NCI-H2171 (cell line): ENCODE measurements at places on chromosomes 3 and 15.

GRCh38 chr3:47974974-47975470 is 41.2 kb downstream of the MAP4 start:
- no peak for DNase-seq

GRCh38 chr3:5072100-5072816 is 49.8 kb upstream of the ARL8B start:
- no peak for DNase-seq

DNA sequence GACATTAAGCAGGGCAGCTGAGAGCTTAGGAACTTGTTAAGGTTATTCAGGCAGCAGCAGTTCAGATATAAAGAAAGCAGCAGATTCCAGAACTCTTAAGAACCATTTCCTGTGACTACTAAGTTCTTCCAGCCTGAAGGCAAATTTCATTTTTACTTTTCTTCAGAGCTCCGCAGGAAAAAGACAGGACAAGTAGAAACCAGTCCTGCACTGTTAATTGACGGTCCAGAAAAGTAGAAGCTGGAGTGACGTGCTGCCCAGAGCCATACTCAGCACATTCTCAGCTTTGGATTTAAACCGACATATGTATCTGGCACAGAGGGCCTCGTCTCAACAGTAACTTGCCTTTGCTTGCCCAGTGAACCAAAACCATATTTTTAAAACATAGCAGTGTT is 219.4 kb upstream of the STRIT1 start:
- no peak for DNase-seq

- no peak for DNase-seq
Observed at GRCh38 chr15:60093273-60094067, 89.4 kb downstream of the FOXB1 start.

DNA sequence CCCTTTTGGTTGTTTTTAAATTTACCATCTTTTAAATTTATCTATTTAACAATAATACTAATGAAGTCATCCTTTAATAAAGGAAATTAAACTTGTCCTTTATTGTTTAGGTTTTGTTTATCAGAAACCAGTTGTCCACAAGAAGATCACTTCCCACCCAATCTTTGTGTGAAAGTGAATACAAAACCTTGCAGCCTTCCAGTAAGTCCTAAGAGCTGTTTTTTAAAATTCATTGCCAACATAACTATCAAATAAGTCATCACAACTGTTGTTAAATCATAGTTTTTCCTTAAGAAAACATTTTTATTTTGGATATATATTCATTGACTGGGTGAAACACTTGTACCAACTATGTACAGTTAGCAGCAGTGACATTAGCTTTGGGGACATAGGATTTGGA is 59.4 kb downstream of the CALML4 start:
- DNase-seq, result no peak

DNA sequence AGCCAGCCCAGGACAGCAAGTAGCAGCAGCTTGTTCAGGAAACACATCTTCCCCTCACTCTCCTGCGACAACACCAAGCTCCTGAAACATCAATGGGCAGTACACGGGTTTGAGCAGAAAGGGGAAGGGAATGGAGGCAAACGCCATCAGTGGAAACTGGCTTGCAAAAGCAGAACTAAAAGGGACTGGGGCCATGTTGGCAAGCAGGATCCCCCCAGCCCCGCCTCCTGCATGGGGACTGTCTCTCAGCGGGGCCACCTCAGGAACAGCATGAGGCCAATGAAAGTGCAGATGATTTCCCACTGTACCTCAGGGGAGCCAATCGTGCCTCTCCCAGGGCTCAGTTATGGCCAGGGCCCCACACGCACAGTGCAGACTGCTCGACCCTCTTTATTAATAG is 6.8 kb downstream of the CDAN1 start:
- DNase-seq, result no peak

GRCh38 chr3:69817988-69818387 is 78.7 kb downstream of the MITF start:
- no peak for DNase-seq

DNA sequence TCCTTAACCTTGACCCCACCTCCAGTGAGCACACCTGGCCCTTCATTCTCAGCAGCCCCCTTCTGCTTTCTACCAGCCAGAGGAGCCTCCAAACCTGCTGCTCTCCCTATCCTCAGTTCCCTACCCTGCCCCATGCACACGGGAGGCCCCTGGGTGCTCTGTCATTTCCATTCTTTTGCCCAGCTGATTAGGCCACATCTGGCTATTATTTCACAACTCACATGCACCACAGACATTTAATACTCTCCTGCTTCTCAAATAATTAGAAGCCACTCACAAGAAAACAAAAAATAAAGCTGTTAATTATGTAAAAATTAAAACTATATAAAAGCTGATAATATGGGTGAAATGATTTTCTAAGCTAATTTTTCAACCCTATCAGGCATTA is 50.7 kb downstream of the MYLK start:
- DNase-seq, result no peak

- no peak for DNase-seq
Observed at GRCh38 chr3:151219056-151219455, 16.0 kb upstream of the GPR171 start.

GRCh38 chr3:164791263-164791662 is 287.0 kb downstream of the SI start:
- DNase-seq, result no peak

GRCh38 chr3:142319094-142319493 is 93.7 kb upstream of the GK5 start:
- DNase-seq, result no peak

DNA sequence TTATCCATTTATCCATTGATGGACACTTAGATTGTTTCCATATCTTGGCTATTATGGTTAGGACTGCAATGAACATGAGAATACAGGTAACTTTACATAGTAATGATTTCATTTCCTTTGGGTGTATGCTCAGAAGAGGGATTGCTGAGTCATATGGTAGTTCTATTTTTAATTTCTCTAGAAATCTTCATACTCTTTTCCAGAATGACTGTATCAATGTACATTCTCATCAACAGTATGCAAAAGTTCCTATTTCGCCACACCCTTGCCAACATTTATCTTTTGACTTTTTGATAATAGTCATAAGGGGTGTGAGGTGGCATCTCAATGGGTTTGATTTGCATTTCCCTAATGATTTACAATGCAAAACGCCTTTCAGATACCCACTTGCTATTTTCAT is 6.2 kb upstream of the NIPA1 start:
- DNase-seq, result no peak

GRCh38 chr3:27387625-27388024 is 18.4 kb upstream of the NEK10 start:
- no peak for DNase-seq

DNA sequence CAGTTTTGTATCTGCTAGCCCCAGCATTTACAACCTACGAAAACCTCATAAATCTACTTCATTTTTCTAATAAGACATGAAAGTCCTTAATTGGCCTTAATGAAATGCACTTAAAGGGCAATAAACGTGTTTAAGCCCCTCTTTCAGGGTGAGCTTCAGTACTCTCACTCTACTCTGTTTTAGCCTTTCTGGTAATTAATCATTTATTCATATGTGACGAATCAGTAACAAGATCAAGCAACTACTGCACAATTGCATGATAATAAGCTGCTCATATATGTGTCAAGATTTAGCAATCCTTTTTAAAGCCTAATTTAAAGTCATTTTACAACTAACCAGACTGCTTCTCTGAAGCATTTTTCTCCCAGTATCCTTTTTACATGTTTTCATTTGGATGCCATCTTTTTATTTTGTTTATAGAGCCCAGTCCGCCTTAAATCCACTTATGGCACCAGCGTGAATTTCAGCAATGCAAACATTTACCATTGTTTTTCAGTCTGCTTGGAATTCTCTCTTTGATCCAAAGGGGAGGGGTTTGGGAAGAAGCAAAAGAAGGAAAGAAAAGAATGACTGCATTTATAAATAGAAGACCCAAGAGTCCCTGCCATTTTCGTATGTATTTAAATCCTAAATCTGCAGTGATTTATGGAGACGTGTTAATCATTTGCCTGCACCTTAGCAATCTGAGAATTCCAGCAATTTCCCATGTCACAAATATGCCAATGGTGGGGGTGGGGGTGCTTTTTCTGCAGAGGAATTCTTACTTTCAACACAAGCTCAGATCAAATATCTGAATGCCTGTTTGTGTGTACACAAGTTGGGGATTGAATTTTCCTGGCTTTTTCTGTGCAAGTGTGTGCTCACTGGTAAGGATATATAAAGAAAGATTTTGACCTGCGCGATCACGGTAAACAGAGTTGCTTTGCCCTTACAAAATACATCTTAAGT is 230.8 kb upstream of the TBC1D5 start:
- no peak for DNase-seq
